ENCODE measurements at places on chromosomes 13 and 19. TPM values are rescaled to one million over a fixed set of nuclear protein-coding genes. Genes with fewer than 3 reads are reported as not detected.

The SHANK1 gene
- total RNA-seq, result 0.98 TPM

The ZFP14 gene
- 2.0 TPM for total RNA-seq

The BRME1 gene
- 0.65 TPM for total RNA-seq

The SYNGR4 gene
- not detected for total RNA-seq

The TMIGD2 gene
- total RNA-seq, result not detected

The NKG7 gene
- not detected for total RNA-seq

The MTRF1 gene
- 10.1 TPM for total RNA-seq

The LILRA1 gene
- total RNA-seq, result not detected

The APOC4 gene
- total RNA-seq, result not detected

The PNPLA6 gene
- 151 TPM for total RNA-seq

The ZNF730 gene
- 2.9 TPM for total RNA-seq

The NHLRC3 gene
- 7.8 TPM for total RNA-seq

The LRRC63 gene
- total RNA-seq, result 0.10 TPM

The SPPL2B gene
- 31.4 TPM for total RNA-seq

The CHST8 gene
- total RNA-seq, result not detected

The SHC2 gene
- total RNA-seq, result 15.4 TPM

The CGB1 gene
- not detected for total RNA-seq

The OR7D2 gene
- not detected for total RNA-seq

The SIGLEC9 gene
- total RNA-seq, result not detected

The ZNF98 gene
- not detected for total RNA-seq

The PPAN gene
- total RNA-seq, result 33.8 TPM

The ZIM2 gene
- total RNA-seq, result not detected

The ZNF556 gene
- under 0.01 TPM for total RNA-seq

The ERICH6B gene
- not detected for total RNA-seq

The CGB3 gene
- not detected for total RNA-seq

The ZNF177 gene
- total RNA-seq, result 1.3 TPM

The ZNF723 gene
- total RNA-seq, result not detected

The SPTBN4 gene
- total RNA-seq, result not detected

The CCDC61 gene
- total RNA-seq, result 9.1 TPM

Measured in vein endothelial cell (primary cell).